ENCODE measurements at places on chromosomes 2 and 18.

DNA sequence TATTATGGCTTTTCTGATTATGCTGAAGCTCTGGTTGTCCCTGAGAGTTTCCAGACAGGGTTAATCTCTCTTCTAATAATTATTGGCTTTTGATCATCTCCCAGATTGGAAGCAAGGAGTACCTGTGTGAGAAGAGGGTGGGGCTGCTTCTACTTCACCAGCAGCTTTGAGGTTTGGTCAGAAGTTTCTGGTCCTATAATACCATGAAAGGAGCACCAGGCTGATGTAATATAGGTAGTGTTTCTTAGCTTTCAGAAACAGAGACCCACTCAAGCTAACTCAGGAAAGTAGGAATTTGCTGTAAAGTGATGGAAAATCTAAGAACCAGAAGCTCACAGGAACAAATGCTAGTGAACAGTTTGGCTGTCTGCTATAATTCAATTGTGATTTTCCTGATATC, 57.6 kb downstream of the SGPP2 start:
- DNase-seq, result no peak

- no peak for DNase-seq
Observed at GRCh38 chr18:62496262-62496661, 26.6 kb upstream of the ZCCHC2 start.

DNA sequence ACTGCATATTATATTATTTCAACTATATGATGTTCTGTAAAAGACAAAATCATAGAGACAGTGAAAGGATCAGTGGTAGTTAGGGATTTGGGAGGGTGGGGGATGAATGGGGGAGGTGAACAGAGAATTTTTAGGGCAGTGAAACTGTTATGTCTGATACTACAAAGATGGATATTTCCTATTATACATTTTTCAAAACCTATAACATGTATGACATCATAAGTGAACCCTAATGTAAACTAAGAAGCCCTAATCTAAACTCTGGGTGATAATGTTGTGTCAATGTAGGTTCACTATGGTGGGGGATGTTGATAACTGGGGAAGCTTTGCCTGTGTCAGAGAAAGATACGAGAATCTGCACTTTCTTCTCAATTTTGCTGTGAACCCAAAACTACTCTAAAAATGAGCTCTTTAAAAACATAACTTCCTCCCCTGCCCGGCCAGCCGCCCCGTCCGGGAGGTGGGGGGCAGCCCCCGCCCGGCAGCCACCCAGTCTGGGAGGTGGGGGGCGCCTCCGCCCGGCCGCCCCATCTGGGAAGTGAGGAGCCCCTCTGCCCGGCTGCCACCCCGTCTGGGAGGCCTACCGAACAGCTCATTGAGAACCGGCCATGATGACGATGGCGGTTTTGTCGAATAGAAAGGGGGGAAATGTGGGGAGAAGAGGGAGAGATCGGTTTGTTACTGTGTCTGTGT, 234.4 kb downstream of the RPIA start:
- no peak for DNase-seq

DNA sequence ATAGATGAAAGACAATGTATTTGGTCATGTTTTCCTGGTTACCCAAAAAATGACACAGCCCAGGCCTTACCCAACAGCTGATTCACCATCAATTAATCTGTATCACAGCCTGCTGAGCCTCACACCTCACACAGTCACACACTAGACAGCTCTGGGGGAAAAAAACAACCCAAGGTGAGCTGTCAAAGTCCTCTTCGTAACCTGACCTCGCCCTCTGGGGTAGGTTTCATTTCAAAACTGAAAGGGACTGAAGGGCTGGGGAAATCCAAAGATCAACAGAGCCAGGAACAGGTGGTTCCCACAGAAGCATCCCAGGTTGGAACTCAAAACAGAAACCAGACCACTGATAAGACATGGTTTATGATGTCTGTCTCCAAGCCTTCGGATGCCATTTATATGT, 18.2 kb upstream of the PCBP1 start:
- DNase-seq, result no peak

GRCh38 chr2:65607662-65608305, 175.4 kb upstream of the SPRED2 start:
- no peak for DNase-seq

DNA sequence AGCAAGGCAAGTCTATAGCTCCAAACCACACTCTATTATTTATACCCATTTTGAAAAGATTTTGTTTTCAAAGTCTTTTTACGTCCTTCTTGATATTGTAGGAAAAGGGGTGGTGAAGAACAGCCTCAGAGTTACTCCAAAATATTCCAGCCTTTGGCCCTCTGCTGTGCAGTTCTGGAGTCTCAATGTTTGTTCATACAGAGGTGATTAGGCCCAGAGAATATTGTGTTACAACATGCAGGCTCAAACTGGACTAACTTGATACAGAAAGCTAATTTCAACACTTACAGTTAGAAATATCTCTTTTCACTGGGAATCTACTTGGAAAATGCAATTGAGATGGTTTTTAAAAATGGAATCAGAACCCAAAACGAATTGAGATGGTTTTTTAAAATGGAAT, 40.4 kb upstream of the SLC25A52 start:
- DNase-seq, result no peak

DNA sequence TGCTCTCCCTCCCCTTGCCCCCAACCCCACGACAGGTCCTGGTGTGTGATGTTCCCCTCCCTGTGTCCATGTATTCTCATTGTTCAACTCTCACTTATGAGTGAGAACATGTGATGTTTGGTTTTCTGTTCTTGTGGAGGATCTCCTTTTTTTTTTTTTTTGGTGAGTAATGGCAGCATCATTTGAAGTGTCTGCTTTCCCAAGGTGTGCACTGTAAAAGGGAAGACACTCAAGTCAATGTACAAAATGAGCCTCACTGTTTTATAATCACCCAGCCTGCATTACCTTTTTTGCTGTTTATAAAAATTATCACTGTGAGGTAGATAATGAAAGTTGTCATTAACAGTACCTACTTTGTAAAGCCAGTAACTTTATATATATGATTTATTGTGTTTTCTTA, 56.9 kb downstream of the INSIG2 start:
- no peak for DNase-seq

DNA sequence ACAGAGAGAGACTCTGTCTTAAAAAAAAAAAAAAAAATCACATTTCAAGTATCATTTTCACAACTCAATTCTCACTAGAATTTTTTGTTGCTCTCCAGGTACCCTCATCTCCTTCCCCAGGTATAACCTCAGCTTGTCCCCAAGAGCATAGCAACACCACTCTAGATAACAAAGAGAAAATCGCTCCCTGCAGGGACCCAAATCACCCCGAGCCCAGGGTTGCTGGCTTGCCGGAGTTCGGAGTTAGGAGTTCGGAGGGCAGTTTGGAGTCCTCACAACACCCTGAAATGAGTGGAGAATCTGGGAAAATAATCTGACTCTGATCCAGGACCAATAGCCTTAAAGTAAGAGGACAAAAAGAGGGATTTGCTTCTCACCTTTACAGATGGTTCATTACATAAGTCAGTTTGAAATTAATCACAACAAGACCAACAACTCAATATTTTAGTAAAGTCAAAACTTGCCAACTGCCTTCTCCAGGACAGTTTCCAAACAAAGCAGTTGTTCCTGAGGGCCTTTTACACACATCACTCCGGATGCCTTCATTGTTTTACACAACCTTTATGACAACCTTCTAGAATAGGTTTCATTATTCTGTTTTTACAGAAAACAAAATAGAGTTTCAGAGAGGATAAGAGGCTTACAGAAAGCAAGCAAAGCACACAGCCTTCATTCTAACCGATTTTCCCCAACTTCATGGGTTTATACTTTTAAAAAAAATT, 59.1 kb downstream of the C2orf76 start:
- no peak for DNase-seq

- peak; percentile 83 for DNase-seq
Observed at GRCh38 chr2:199458009-199458805, 468 bp upstream of the SATB2 start.

- DNase-seq, result peak; percentile 72
Observed at GRCh38 chr2:43221763-43222474, 4.5 kb downstream of the ZFP36L2 start.

GRCh38 chr2:218981881-218982585, 3.0 kb downstream of the FEV start:
- DNase-seq, result no peak

DNA sequence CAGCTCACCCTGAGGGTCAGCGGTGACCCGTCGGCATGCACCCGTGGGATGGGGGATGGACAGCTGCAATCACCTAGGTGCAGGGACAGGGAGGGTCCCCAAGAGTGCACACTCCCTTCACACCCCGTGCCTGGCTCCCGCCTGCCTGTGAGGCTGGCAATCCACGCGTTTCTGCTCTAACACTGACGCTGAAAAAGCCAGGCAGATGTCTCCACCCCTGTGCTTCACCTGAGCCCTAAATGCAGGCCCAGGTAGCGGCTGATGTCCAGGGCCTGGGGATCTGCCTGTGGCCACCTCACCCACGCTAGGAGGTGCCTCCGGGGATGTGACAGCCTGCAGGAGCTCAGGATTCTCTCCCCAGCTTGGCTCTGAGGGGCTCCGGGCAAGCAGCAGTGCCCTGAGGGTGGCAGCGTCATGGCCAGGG, 212.0 kb upstream of the SALL3 start:
- DNase-seq, result no peak

- peak; percentile 36 for DNase-seq
Observed at GRCh38 chr2:174485788-174486562, 854 bp downstream of the GPR155 start.

GRCh38 chr2:218508299-218508698, 59.9 kb downstream of the USP37 start:
- DNase-seq, result no peak

- no peak for DNase-seq
Observed at GRCh38 chr18:22082408-22082807, 87.0 kb upstream of the GATA6 start.
